Anterior cingulate cortex (tissue), 58 donors: ENCODE measurements at places on chromosomes 12 and 14.

- peak; percentile 67 for DNase-seq
Measured at GRCh38 chr14:21104448-21105060, 3.7 kb downstream of the TMEM253 start.

GRCh38 chr14:73758392-73759182 is 44.4 kb upstream of the PNMA1 start:
- DNase-seq = peak; percentile 22

- no peak for DNase-seq
Measured at GRCh38 chr12:120998435-120998834, 17.9 kb downstream of the C12orf43 start.

DNA sequence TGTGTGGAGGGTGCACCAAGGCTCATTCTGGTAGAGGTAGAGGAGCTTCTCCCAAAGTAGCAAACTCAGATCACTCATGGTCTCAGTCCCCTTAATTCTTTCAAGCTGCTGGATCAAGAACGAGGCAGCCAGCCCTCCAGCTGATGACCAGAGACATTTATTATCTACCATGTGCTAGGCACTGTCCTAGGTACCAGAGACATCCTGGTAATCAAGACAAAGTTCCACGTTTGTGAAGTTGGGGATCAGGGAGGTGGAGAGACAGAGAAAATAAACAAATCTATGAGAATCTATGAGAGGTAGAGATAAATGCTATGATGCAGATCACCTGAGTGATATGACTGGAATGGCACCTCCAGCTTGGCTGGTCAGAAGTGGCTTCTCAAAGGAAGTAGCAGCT is 130.2 kb downstream of the CRADD start:
- DNase-seq = no peak

DNA sequence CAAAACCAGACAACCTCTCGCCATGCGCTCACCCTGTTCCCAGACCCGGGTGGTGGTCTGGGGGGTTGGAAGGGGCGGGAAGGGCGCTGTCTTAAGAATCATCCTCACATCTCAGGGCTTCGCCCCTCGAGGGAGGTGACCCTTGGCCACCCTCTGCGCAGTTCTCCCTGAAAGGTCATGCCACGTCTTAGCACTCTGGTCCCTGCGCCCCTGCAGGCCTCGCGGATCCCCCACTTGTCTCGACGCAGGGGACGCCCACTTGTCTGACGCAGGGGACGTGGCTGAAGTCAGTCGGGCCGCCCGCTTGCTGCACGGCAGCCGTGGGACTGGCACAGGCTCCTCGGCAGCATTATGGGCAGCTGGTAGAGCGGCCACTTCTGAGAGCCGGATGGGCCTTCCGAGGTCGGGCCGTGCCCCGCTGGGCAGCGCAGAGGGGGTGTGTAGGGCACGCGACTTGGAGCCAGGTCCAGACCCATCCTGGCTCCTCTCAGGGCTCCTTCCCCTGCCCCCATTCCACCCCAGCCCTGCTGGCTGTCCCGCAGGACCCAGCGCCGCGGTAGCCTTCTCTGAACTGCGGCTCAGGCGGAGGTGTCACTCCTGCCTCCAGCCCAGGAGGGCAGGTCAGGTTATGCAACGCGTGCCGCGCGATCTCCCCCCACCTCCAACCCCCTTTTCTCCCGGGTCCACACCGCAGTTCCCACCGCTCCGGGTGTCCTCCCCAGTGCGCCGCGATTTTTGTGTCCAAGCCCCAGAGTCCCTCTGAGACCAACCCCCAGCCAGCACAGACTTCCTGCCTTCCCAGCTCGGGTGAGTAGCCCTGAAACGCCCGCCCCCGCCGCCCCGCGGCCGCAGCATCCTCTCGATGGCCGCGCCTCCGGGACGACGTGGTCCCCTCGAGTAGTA is 40.9 kb upstream of the CAPRIN2 start:
- DNase-seq = peak; percentile 9

DNA sequence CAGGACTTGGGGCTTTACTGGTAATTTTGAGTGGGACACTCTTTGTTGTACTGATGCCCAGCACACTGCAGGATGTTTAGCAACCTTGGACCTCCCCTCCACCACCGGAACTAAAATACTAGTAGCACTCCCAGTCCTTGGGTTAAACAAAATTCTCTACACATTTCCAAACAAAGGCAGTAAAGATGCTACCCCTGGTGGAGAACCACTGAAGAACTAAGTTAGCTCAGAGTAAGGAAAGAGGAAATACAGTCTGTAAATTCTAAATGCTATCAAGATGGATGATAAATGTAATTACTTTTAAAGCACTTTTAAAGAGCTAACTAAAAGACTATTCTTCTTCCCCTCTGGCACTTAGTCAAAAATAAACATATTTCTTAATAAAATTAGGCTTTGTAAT is 64.1 kb downstream of the LRP6 start:
- DNase-seq = no peak

- no peak for DNase-seq
Measured at GRCh38 chr12:102023343-102023930, 38.4 kb downstream of the WASHC3 start.

- DNase-seq = no peak
Measured at GRCh38 chr12:42809226-42809625, 219.7 kb upstream of the PRICKLE1 start.

DNA sequence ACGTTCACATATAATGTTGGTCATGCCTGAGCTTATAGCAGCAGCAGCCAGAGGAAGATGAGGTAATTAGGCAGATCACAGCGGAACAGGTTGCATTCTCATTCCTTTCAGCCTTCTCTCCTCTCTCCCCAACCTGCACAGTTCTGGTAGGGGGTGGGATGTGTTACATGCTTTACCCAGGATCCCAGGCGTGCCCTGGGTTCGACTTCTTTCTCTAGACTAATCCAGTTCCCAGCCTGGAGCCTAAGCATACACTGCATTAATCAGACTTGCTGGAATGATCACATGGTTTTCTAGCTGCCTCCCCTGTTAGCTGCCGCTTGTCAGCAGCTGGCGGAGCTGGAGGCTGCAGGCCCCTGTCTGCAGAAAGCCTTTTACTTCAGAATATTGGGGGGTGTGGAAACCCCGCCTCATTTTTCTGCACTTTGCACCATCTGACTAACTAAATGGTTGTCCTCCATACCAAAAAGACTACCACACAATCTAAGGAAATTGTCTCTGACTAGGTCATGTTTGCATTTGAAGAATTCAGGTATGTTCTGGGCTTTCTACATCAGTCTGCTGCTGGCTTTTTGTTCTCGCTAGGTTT is 46.0 kb upstream of the EVL start:
- DNase-seq = no peak

DNA sequence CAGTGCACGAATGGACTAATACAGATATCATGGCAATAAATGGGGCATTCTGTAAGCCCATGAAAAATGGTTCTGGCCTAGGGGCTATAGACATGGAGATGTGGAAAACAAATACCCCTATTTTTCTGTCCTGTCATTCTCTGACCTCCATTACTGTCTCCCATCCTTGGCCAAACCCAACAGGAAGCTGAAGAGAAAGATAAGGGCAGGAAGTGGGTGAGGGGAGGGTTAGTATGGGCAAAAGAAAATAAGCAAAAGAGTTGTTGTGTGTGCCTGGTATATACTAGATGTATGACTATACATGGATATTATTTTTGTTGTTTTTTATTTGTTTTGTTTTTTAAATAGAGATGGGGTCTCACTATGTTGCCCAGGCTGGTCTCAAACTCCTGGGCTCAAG is 339.3 kb downstream of the PCNX1 start:
- DNase-seq = no peak

DNA sequence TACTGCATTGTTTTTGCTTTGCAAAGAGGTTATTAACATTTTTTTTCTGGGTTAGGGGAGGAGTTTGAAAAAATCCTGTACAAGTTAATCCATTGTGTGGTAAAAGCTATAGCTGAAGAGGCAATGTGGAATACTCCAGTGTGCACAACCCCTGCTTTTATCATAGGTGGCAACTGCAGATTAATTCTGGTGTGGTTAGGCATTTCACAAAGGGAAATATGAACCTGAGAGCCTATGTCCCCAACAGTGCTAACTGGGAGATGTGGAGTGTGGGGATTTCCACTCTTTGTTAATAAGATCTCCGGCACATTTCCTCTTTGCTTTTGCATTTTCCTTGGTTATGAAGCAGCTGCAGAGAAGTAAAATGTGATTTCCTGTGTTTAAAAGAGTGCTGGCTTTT is 33.6 kb downstream of the PRORP start:
- no peak for DNase-seq

GRCh38 chr14:84098261-84098660 is 1431.7 kb upstream of the FLRT2 start:
- no peak for DNase-seq

DNA sequence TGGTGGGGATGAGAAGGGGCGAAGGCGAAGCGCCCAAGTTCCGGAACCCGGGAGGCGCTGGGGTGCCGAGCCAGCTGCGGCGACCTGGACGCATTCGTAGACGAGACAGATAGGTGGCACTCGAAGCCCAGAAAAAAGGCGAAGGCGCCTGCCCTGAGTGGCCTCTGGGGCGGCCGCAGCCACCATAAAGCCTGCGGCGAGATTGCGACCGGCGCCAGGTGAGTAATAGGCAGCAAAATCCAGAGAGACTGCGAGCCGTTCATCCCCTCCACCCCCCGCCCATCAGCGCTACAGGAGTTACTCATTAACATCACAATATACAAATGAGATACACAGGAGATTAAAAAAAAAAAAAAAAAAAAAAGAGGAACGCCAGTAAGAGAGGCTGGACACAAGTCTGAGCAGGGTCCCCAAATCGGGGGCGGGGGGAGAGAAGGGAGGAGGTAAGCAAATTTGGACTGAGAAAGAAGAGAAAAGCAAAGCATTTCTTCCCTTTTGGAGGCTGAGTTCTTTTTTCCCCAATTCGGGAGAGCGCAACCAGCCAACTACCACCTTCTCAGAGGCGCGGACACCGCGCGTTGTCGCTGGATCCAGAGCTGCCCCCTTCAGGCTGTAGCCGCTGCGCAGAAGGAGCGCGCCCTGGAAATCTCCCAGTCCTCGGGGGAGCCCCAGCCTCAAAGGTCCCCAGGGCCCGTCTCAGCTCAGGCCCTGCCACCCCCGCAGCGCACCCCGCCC is 15.7 kb downstream of the TBX3 start:
- DNase-seq = peak; percentile 8

DNA sequence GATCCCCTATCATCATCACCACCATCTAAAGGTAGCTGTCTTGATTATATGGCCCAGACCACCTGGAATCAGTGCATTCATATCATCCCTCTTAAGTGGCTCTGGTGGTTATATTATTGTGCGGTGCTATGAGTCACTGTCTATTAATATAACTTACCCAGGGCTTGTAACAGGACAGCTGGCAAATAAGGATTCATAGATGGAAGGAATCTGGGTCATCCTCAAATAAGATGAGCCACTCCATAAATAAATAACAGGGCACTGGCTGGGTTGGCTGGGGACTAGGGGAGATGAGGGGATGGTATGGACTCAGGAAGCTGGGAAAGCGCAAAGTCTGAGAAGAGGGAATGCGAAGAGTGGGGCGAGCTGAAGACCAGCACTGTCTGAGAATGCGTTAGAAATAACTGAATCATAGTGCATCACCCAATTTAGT is 216.1 kb downstream of the NUAK1 start:
- no peak for DNase-seq

DNA sequence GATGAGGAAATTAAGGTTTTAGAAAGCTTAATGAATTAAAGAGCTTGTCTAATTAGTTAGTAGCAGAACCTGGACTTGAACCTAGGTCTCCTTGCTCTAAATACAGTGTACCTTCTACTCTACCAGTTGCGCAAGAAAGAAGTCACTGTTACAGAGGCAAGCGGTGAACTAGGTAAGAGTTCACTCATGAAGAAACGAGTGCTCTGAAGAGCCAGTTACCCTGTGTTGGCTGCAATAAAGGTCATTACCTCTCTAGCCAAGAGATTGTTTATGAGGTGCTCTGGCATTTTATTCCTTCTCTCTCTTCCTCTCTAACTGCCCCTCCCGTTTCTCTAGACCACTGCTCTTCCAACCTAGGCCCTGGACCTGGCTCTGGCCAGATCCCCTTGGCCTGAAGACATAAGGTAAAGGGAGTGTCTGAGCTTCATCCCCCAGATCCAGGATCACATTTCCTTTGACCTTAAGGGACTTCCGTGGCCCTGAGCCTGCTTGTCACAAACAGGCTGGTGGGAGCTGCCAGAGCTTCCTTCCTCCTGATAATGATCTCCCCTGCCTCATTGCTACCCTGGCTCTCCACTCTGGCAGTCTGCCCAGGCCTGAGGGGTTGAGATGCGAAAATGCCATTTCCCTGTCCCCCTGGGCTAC is 1.9 kb downstream of the RNASE7 start:
- no peak for DNase-seq

DNA sequence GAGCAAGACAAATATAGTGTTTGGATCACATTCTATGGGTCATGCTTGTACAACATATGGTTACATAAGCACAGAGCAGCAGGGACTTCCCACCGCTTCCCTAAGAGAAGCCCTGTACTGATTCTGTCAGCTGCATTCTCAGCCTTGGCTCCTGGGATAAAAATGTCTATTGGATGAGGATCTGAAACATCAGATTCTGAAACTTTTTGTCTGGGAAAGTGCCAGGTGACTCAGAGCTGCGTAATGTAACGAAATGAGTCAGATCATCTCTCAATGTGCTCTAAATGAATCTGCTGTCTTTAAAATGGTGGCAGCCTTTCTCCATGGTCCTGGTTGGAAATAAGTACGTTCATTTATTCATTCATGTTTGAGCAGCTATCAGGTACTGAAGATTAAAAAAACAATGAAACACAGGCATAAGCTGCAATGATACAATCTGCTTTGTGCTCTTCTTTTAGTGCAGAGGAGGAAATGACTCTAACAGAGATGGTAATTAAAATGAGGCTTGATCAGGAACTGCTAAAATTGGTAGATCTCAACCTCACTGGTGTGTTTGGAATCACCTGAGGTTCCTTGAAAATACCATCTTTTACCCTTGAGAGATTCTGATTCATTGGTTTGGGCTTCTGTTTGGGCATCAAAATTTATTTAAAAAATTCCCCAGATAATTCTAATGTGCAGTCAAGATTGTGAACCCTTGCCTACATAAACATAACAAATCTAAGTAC is 99.1 kb upstream of the NAP1L1 start:
- DNase-seq = no peak

GRCh38 chr14:54815016-54815415 is 87.6 kb downstream of the GCH1 start:
- no peak for DNase-seq

DNA sequence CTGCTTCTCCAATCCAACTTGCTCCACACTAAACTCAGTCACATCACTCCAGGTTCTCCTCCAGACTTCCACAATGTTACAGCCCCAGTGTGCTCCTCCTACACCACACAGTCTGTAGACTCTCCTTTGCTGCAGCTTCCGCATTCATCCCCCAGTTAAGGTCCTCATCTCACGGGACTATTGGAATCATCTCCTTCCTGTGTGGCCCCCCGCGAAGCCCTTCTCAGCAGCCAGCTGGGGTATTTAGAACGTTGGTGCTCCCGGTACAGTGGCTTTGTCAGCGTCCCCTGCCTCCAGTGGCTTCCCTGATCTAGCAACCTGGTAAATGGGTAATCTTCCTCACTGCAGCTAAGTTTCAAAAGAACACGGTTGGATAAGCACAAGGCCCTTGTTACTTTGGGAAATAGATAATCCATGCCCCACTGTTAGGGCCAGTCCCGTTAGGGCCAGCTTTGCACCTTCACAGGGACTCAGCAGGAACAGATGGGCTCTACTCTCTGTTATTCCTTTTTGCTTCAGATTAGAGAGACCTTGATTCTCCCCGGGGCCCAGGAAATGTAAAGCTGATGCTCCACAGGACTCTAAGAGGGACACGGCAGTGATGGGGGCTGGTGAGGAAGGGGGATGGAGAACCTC is 823 bp upstream of the TSPAN11 start:
- DNase-seq = no peak

- no peak for DNase-seq
Measured at GRCh38 chr12:6302621-6303020, 7.9 kb upstream of the PLEKHG6 start.

GRCh38 chr12:132529156-132529839 is 39.3 kb downstream of the FBRSL1 start:
- DNase-seq = no peak
